ENCODE measurements at places on chromosomes 12 and 14. TPM values are rescaled to one million over a fixed set of nuclear protein-coding genes. Genes with fewer than 3 reads are reported as not detected.

DNA sequence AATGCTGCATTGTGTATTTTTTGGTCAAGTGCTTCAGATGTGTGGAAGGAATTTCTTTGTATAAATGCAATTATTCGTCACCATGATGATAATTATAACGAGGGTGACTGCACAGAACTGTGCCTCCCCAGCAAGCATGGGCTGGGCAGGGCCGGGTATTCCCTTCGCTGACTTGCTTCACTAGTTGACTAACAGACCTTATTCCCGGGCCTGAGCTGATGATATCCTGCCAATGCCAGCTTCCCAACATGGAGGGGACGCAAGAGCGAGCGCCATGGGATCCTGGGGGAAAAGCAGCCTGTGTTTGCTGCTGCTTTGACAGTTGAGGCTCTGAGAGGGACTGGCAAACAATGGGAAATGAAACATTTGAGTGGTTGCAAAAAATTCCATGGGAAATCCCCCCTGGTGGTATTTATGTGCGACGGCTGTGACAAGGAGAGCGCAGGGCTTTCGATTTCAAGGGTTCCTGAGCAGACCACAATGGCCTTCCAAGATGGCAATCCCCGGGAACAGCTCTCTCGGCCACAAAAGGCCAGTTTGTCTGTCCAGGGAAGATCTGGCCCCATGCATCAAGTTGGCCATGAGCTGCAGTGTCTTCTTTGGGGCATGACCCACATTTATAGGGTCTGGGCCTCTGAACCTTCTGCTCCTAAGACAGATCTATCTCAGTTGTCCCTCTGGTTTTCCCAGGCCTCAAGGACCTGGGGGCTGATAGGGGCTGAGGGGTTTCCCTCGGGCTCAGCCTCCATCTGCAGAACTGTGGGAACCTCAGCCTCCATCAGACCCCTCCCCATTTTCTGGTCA is 21.9 kb upstream of the MAP1LC3B2 start:
- no peaks in the 10 kb centered on the region for H3K36me3 ChIP-seq
- no peak for DNase-seq
- peaks cover 56% of the 10 kb centered on the region for H3K4me1 ChIP-seq

The SLC24A4 gene
- not detected for total RNA-seq

GRCh38 chr12:9626821-9627220 is 19.1 kb upstream of the KLRB1 start:
- H3K36me3 ChIP-seq = no peaks in the 10 kb centered on the region
- H3K4me3 ChIP-seq = no peak overlapping the region
- no peak for DNase-seq
- no peaks in the 10 kb centered on the region for H3K27me3 ChIP-seq
- H3K4me1 ChIP-seq = no peaks in the 10 kb centered on the region
- no peak overlapping the region for H3K27ac ChIP-seq

The PRB2 gene
- total RNA-seq = not detected

DNA sequence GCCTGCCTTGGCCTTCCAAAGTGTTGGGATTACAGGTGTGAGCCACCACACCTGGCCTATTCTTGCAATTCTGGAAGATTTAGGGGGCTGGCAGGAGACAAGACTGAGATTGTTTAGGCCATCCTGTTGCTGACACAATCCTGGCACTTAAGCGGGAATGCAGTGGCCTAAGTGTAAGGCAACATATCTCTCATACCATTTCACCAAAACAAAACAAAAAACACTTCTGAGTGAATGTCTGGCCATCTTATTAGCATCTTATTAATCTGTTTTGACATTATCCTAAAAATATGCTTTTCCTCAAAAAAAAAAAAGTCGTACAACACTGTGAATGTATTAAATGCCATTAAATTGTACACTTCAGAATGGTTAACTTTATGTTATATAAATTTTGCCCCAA is 67.6 kb downstream of the DENND5B start:
- H3K4me1 ChIP-seq = peaks cover 30% of the 10 kb centered on the region
- no peak overlapping the region for H3K27ac ChIP-seq
- DNase-seq = no peak
- no peaks in the 10 kb centered on the region for H3K27me3 ChIP-seq

DNA sequence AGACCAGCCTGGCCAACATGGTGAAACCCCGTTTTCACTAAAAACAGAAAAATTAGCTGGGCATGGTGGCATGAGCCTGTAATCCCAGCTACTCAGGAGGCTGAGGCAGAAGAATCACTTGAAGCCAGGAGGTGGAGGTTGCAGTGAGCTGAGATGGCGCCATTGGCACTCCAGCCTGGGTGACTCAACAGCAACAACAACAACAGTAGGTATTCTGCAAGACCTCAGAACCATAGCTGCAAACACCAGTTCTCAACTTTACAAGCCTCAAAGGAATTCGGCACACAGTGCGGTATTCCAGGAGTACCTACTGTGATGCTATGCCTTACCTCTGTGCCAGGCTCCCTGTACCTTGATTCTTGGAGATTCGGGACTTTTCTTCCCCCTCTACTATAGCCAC is 15.8 kb downstream of the FOXN3 start:
- no peak overlapping the region for H3K4me3 ChIP-seq
- H3K4me1 ChIP-seq = no peaks in the 10 kb centered on the region
- no peaks in the 10 kb centered on the region for H3K27me3 ChIP-seq

The BMP4 gene
- 0.87 TPM for total RNA-seq

DNA sequence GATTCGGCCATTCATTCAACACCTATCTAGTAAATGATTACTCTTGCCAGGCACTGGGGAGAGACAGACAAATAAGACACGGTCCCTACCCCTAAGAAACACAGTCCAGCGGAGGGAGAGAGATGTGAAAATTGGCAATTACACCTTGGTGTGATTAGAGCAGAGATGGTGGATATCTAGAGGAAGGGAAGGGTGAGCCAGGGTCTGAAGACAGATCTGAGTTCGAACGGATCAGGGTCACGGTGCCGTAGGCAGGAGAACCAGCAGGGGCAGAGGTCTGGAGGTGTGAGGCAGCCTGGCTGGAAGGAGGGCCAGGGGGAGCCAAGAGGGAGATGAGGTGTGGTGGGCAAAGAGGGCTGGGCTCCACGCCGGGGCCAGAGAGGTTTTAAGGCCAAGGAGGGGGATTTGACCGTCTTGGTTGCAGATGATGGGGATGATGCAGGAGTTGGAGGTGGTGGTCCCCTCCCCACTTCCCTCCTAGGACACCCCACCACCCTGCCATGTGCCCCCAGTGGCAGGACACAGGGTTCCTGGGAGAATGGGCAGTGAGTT is 27.1 kb downstream of the FAM222A start:
- H3K27me3 ChIP-seq = no peaks in the 10 kb centered on the region
- no peak overlapping the region for H3K4me3 ChIP-seq
- H3K36me3 ChIP-seq = no peaks in the 10 kb centered on the region
- DNase-seq = no peak
- no peak overlapping the region for H3K27ac ChIP-seq

GRCh38 chr12:27068863-27069262 is 13.5 kb downstream of the C12orf71 start:
- no peaks in the 10 kb centered on the region for H3K27me3 ChIP-seq
- no peaks in the 10 kb centered on the region for H3K4me1 ChIP-seq
- H3K36me3 ChIP-seq = no peaks in the 10 kb centered on the region
- H3K4me3 ChIP-seq = no peak overlapping the region
- DNase-seq = no peak
- H3K27ac ChIP-seq = no peak overlapping the region

- no peak overlapping the region for H3K27ac ChIP-seq
- H3K4me3 ChIP-seq = no peak overlapping the region
- H3K4me1 ChIP-seq = peaks cover 11% of the 10 kb centered on the region
- no peaks in the 10 kb centered on the region for H3K36me3 ChIP-seq
- DNase-seq = no peak
Observed at GRCh38 chr14:103624860-103625259, 4.2 kb upstream of the KLC1 start.

The LBHD2 gene
- not detected for total RNA-seq

The SLC6A13 gene
- 0.57 TPM for total RNA-seq

The KLRF1 gene
- total RNA-seq = 1.1 TPM

DNA sequence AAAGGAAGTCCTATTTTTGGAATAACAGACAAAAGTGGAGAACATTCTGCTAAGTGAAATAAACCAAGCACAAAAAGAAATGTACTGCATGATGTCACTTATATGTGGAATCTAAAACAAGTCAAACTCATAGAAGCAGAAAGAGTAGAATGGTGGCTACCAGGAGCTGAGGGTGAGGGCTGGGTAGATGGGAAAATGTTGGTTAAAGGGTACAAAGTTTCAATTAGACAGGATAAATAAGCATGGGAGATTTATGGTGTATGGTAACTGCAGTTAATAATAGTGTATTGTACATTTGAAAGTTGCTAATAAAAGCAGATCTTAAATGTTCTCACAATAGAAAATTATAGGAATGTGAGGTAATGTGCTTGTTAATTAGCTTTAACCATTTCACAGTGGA is 12.8 kb downstream of the LUM start:
- H3K27ac ChIP-seq = no peak overlapping the region
- no peaks in the 10 kb centered on the region for H3K36me3 ChIP-seq
- no peaks in the 10 kb centered on the region for H3K4me1 ChIP-seq
- no peak for DNase-seq
- H3K4me3 ChIP-seq = no peak overlapping the region

DNA sequence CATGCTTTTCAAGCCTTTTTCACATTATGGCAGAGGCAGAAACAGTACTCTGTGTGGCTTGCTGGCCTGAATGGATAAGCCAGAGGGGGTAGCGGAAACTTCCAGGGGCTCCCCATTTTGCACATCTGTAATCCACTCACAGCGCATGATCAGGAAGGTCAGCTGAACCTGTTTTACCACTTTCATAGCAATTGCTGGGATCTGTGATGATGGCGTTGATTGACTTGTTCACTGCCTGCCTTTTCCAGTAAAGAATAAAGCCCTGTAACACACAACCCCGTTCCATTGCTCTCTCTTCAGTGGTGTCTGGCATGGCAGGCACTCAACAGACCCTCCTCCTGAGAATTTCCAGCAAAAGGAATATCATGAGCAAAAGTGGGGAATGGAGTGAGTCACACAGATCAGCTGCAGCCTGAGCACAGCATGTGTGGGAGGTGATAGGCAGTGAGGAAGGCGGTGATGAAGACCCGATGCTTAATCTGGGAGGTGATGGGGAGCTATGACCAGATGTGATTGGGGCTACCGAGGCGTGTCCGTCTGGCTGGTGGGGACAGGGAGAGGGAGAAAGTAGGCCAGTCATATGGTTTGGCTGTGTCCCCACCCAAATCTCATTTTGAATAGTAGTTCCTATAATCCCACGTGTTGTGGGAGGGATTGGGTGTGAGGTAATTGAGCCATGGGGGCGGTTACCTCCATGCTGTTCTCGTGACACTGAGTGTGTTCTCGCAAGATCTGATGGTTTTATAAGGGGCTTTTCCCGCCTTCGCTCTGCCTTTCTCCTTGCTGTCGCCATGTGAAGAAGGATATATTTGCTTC is 44.7 kb upstream of the CHST11 start:
- no peak overlapping the region for H3K4me3 ChIP-seq
- no peaks in the 10 kb centered on the region for H3K36me3 ChIP-seq
- H3K4me1 ChIP-seq = peaks cover 4% of the 10 kb centered on the region
- no peaks in the 10 kb centered on the region for H3K27me3 ChIP-seq

- no peak overlapping the region for H3K27ac ChIP-seq
- 0 out of 2 replicates have a peak, but pooled peaks cover 2% of the 10 kb centered on the region for H3K27me3 ChIP-seq
- no peaks in the 10 kb centered on the region for H3K4me1 ChIP-seq
- no peaks in the 10 kb centered on the region for H3K36me3 ChIP-seq
- no peak overlapping the region for H3K4me3 ChIP-seq
Observed at GRCh38 chr14:51209457-51209856, 30.6 kb upstream of the TMX1 start.

GRCh38 chr14:88488897-88489296 is 65.9 kb downstream of the PTPN21 start:
- H3K4me3 ChIP-seq = no peak overlapping the region
- H3K4me1 ChIP-seq = no peaks in the 10 kb centered on the region
- H3K27ac ChIP-seq = no peak overlapping the region
- H3K27me3 ChIP-seq = no peaks in the 10 kb centered on the region
- H3K36me3 ChIP-seq = no peaks in the 10 kb centered on the region

DNA sequence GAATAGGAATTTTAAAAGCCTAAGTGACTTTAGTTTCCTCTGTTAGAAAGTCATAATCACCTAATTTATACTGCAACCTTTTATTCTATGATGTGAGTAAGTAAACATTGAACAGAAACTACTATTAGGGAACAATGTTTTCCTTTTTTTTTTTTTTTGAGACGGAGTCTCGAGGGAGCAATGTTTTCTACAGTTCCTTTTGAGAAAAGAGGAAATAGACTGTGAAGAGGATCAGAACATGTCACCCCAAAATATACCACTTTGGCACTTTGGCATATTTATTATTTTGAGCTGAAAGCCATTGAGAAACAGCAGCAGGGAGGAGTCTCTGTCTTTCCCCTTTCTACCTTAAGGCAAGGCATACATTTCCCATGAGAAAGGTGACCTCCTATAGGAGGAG is 162.7 kb upstream of the CNOT2 start:
- no peak overlapping the region for H3K4me3 ChIP-seq
- no peaks in the 10 kb centered on the region for H3K27me3 ChIP-seq
- DNase-seq = no peak
- no peaks in the 10 kb centered on the region for H3K4me1 ChIP-seq
- H3K27ac ChIP-seq = no peak overlapping the region

GRCh38 chr14:100304825-100305323 is 1.4 kb downstream of the SLC25A29 start:
- no peaks in the 10 kb centered on the region for H3K36me3 ChIP-seq
- H3K4me1 ChIP-seq = peaks cover 8% of the 10 kb centered on the region
- peak overlapping the region; percentile 54 for H3K4me3 ChIP-seq
- DNase-seq = no peak
- 0 out of 2 replicates have a peak overlapping the region, but pooled peaks have one; percentile 57 for H3K27ac ChIP-seq

DNA sequence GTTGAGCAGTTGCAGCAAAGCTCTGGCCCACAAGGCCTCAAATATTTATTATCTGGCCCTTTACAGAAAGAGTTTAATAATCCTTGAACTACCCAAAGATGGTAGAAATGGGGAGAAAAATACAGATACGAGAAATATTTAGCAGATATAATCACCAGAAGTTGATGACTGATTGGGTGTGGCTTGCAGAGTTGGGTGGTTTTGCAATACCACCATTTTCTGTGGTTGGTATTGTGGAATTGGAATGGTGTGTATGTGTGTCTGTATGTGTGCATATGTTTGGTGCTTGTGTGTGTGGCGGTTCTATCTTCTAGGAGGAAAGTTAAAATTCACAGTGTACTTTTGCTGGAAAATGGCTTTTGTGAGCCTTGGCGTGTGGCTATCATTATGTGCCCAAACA is 85.4 kb upstream of the MANSC4 start:
- no peaks in the 10 kb centered on the region for H3K36me3 ChIP-seq
- no peaks in the 10 kb centered on the region for H3K4me1 ChIP-seq
- H3K27me3 ChIP-seq = no peaks in the 10 kb centered on the region
- no peak overlapping the region for H3K27ac ChIP-seq

The GDF3 gene
- total RNA-seq = not detected

- no peaks in the 10 kb centered on the region for H3K27me3 ChIP-seq
- no peaks in the 10 kb centered on the region for H3K36me3 ChIP-seq
- DNase-seq = no peak
- H3K4me3 ChIP-seq = no peak overlapping the region
Observed at GRCh38 chr14:97916100-97916499, 1118.9 kb downstream of the VRK1 start.

DNA sequence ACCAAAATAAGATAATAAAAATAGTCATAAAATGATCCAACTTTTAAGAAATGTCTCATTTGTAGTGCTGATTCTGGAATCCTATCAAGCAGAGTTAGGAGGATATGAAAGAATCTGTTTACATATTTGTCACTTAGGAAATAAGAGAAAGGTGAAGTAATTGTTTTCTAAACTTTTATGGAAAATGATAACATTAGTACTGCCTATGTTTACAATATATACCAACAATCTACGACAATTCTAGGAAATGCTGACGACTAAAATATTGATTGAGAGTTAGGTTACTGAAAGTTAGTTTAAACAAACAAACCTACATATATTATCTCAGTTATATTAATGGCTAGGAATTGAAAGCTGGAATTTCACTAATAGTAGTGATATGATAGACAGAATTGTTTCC is 18.0 kb downstream of the TSPAN19 start:
- DNase-seq = no peak
- H3K4me3 ChIP-seq = no peak overlapping the region
- no peaks in the 10 kb centered on the region for H3K4me1 ChIP-seq
- H3K27ac ChIP-seq = no peak overlapping the region
- H3K27me3 ChIP-seq = no peaks in the 10 kb centered on the region
- H3K36me3 ChIP-seq = no peaks in the 10 kb centered on the region

Measured in Panc1 (cell line).